ENCODE measurements at places on chromosomes 16 and 17. TPM values are rescaled to one million over a fixed set of nuclear protein-coding genes. Genes with fewer than 3 reads are reported as not detected.
A peak's percentile ranks its signal among the peaks of the same experiment; 100 is the strongest.

DNA sequence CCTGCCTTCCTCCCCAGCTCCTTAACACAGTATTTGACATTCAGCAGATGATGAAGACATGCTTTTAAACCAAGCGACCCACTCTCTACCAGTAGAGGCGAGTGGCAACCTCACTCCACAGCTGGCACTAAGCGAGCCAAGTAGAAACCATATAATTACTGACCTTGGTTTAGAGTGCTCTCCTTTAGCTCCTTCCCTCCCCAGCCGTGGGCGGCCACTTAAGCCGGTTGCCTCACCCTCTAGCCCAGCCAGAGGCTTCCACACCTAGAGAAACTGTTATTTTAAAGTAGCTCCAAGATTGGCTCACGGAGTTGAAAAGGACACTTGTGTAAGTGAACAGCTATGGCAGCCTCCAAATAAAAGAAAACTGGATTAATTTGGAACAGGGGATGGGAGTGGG lies 109.1 kb upstream of the CRHR1 start:
- no peak for DNase-seq

DNA sequence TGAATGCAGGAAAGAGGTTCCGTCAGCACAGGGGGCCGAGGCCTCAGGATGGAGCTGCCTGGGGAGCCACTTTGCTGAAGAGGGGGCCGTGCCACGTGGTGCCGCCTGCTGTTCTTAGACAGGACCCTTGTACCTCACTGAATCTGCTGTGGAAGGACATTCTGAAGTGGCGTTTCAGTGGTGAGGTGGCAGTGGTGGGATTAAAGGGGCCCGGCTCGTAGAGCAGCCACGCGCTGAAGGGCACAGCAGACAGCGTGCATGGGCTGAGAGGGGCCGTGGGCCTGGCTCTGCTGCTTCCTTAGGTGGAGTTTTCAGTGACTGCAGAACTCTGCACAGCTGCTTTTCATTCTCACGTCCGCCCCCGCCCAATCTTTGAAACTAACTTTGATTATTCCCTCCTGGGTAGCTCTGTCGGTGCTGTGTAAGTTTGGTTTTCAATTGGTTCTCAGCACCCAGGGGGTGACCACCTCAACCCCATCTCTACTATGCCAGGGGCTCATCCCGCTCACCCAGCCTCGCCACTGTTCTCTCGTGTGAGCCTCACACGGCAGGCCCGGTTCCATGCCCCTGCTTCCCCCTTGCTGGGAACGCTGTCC lies 70.3 kb downstream of the SEC14L1 start:
- no peak for DNase-seq

- DNase-seq, result no peak
These were observed 46.1 kb downstream of the NXN start for GRCh38 chr17:933312-934073.

FNDC8 gene
- polyA plus RNA-seq, result not detected

TM4SF5 gene
- not detected for polyA plus RNA-seq

DNA sequence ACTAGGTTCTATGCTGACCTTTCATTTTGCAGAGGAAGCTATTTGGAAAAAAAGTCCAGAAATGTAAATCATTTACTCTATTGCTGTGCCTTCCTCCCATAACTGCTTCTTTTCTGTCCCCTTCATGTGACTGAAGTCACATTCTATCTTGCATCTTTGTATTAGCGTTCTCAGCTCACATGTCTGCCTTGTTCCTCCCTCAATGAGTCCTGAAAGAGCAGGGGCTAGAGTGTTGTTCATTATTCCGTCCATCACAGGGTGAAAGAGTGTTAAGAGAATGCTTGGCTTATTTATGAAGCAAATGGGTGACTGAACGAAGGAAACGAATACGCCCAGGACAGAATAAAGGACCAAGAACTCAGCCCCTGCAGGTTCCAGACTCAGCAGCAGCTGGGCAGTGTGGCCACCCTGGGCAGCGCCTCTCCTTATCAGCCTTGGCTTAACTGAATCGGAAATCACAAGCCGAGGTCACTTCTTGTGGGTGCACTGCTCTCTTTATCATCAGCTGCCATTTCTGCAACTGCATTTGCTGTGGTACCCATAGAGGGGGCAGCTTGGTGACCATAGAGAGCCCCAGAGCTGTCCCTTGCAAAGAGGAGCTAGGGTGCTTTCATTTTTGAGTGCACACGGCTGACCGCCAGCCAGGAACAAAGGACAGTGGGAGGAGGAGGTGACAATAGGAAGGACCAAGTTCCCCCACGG lies 1.8 kb upstream of the PIK3R6 start:
- no peak for DNase-seq

ALDH3A1 gene
- not detected for polyA plus RNA-seq

DNA sequence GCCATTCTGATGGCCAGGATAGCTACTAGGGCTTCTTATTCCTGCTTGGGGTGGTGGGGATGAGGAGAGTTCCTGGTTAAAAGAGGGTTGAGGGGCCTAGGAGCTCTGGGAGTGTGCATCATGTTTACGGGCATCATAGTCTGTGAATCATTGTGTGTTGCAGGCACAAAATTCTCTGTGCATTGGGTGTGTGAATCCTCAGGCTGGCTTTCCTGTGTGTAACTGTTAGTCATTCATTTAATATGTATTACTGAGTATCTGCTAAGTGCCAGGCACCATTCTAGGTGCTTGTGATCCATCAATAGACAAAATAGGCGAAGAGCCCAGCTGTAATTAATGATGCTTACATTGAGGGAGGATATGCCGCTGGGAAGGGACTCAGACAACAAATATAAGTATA lies 5.8 kb downstream of the PPY start:
- DNase-seq, result no peak

- DNase-seq, result no peak
These were observed 2.0 kb upstream of the ORAI3 start for GRCh38 chr16:30946671-30947540.

GRCh38 chr16:24681793-24682192 lies 47.7 kb upstream of the TNRC6A start:
- no peak for DNase-seq

DNA sequence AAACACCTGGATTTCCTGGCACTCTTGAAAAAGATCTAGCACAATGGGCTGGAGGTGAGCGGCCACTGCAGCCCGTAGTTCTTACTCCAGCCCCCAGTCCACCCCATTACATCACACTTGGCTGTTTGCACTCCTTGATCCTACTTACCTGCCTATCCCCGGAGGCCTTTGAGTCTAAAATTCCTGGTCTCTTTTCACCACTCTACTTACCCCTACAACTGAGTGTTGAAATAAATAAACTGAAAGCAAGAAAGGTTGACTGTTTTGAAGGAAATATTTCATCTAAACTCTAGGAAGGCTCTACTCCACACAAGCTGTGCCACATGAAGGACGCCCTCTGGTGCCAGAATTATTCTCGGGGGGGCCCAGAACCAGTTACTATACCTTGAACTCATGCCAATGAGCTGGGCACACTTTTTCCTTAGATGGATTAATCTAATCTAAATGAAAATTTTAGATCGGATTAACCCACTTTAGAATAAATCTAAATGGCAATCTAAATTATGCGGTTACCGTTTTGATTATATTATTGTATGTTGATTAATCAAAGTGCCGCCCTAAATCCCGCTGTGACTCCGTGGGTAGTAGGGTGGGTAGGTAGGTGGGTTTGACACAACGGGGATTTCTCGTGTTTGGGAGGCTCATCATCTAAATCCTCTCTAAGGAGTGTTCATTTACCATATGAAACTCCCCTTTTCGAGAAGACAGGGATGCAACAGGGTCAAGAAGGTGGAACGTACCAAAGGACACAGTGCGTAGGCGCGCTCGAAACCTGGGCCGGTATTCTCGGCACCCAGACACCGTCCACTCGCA lies 651 bp upstream of the EIF1 start:
- DNase-seq, result peak; percentile 42

DNA sequence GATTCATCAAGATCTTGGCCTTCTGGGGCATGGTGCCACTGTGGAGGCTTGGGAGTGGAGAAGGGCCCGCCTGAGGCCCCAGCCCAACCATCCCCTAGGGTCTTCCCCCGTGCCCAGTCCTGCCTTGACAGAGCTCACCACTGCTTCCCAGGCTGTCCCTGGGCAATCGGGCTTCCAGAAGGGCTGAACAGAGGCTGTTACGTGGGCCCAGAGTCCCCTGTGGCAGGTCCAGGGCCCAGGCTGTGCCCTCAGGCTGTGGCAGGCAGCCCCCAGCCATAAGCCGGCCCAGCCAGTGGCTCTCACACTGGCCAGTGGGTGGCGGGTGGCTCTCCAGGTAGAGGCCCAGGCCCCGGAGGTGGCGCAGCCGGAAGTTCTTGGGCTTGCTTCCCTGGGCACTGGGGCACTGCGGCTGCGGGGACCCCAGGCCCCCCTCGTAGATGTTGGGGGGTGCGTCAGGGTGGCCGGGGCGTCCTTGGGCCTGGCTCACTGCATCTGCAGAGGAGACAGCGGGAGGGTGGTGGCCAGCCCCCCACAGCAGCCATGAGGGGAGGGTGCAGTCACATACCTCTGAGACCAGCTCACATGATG lies 809 bp downstream of the C16orf90 start:
- DNase-seq, result no peak

- no peak for DNase-seq
These were observed 90.7 kb upstream of the GSE1 start for GRCh38 chr16:85522308-85522841.

DNA sequence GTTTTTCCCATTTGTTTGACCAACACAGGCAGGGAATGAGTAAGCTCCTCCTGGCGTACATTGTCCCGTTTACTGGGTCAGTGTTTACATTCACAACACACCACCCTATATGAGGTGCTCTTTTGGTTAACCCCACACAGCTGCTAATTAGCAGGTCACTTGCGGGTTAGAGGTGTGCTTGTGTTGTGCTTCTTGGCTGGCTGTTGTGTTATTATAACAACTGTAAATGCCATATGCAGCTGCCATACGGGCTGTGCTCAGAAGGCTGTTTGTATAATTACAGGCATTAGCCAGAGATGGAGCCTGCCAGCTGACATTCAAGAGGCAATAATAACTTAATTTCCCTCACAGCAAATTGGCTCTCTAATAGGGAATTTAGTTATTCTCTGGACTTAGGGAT lies 205.1 kb upstream of the ELAC2 start:
- DNase-seq, result no peak

CD300E gene
- 0.91 TPM for polyA plus RNA-seq

GRCh38 chr16:66918803-66919568 lies at the start of gene CDH16:
TSS of gene CDH16 (minus strand) at chr16:66918885. CDS start at chr16:66918065, 820 bp downstream.
- no peak for DNase-seq

KRTAP3-2 gene
- not detected for polyA plus RNA-seq

All from heart right ventricle (tissue), 16 donors.